ENCODE measurements at places on chromosomes 7 and 10.
A peak's percentile ranks its signal among the peaks of the same experiment; 100 is the strongest.

DNA sequence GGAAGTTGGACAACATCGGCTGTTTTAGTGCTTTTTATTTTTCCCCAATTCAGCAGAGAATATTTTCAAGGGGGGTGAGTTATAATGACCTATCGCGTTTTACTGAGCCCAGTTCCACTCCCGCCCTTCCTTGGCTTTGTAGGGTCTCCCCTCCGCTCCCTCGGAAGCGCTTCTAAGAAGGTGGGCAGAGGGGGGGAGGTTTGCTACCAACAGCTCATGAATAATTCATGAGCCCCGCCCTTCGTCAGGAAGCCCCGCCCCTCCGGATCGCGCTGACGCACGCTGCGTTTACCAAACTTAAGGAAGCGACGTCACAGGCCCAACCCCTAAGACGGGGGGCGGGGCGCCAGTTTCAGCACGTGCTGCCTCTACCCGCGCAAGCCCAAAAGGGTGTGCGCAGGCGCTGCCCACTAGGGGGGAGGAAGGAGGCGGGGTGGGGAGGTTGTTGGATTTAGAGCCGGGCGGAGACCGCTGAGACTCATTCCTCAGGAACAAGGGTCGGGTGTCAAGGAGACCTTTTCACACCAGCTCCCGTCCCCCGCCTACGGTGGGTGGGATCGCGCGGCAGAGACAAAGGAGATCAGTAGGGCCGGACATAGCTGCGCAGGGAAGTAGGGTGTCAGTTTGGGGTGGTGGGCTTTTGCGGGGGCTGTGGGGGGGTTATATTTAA lies 529 bp upstream of the MEPCE start:
- DNase-seq = peak; percentile 100

- DNase-seq = no peak
These were observed 11.2 kb downstream of the CASP2 start for GRCh38 chr7:143299346-143299745.

DNA sequence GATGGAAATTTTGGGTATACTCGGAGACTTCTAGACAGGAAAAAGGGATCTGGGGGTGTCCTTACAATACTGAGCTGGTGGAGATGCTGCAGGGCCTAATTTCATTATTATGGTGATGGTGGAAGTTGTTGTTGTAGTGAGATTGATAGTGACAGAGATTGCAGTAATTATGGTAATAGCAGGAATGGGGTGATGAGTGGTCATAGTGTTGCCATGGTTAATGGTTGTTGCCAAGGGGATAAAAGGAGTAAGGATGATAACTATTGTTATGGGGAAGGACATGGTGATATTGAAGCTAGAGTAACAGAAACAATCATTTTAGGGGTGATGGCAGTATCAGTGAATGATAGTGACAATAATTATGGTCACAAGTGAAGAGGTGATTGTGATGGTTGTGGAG lies 27.1 kb upstream of the LBX1 start:
- DNase-seq = no peak

- no peak for DNase-seq
These were observed 1018.2 kb upstream of the KCND2 start for GRCh38 chr7:119254742-119255141.

All from CD4-positive, alpha-beta T cell (primary cell).